Kidney capillary endothelial cell (primary cell): ENCODE measurements at places on chromosomes 16 and 17.

DNA sequence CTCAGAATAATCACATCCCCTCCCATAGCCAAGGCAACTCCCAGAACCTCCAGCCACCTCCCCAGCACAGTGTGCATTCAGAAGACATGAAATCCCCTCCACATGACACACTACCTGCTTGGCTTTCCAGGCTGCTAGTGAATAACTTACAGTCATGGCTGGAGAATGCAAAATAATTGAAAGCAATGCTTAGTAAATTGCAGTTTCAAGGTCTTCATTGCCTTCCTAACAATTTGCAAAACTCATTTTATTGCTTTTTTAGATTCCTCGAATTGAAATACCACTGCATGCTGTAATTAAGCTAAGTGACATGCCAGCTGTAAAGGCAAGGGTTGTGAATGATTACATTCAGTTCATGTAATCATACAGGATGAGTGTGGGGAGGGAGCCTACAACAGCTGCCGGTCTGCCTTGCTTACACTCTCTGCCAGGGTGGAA is 29.0 kb upstream of the HOXB13 start:
- no peak for DNase-seq

DNA sequence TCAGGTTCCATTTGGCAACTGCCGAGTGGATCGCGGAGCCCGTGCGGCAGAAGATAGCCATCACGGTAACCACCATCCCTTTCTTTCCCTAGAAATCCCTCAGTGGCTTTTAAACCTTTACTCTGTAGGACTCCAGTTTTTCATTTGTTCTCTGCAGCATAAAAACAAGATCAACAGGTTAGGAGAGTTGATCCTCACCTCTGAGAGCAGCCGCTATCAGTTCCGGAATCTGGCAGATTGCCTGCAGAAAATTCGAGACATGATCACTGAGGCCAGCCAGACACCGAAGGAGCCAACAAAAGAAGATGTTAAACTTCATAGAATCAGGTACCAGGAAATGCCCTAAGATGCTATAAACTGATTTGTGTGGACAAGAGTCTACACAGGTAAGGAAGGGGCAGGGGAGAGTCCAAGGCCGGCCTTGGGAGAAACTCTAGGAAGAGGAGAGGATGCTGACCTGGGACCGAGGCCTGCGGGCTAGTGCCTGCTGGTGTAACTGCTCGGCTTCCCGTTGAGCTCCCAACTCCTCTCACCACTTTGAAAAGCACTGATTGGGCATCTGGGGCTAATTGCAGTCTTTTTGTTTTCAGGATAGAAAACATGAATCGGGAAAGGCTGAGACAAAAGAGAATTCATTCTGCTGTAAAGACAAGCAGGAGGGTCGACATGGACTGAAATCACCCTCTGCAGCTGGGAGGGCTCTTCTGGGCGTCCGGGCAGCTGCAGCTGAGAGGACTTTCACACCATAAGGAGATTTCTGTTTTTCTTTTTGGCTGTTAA is 8.1 kb downstream of the MRPL58 start:
- no peak for DNase-seq

DNA sequence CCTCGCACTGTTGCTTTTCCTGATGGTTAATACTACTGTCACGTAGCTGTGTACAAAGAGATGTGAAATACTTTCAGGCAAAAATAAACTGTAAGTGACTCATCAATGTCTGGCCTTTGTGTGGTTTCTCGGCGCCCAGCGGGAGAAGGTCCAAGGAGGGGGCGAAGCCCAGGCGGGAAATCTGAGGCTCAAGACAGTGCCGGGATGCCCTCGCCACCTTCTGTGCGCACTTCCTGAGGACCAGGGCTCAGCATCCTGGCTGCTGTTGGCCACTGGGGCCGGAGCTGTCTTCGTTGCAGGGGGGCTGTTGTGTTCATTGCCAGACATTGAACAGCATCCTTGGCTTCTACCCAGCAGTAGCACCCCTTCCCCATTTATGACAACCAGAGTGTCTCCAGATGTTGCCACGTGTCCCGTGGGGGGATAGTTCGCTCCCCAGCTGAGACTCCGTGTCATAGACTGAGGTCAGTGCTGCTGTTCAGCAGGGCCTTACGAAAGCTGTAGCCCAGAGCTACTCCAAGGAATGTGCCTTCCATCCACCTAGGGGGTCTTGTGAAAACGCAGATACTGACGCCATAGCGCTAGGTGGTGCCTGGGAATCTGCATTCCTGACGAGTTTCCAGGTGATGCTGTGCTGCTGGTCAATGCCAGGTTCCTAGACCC is 67.3 kb upstream of the PLCG2 start:
- DNase-seq, result peak; percentile 93

- DNase-seq, result no peak
These were observed 41.3 kb downstream of the BEAN1 start for GRCh38 chr16:66468321-66468965.

DNA sequence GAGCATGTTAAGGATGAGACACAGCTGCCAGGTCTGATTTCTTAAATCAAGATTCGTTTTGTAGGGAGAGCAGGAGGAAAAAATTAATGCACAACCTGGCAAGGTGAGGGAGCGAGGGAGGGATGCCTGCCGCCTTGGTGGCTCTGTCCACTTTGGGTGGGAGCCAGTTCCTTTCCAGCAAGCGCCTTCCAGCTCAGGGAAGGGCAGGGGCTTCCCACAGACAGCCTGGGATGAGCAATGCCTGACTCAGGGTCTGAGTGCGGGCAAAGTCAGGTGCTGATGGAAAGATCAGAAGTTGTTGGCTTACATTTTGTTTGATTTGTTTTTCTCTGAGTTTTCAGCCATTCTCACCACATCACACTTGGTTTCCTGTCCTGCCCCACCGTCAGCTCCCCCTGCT is 220.7 kb downstream of the ENGASE start:
- no peak for DNase-seq

DNA sequence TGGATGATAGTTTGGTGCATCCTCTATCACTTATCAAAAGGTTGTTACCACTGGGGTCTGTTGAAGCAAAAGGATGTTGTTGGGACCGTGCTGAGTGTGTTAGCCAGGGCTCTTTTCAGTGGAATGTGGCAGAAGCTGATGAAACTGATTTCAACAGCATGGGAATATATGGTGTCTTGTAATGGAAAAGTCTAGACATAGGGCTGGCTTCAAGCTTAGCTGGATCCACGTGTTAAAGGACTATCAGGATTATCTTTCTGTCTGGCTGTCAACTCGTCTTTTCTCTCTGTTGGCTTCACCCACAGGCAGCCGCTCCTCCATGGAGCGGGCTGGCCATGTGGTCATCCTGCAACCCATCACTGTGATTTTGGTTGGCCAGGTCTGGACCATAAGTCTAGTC is 8.7 kb downstream of the SNX29 start:
- no peak for DNase-seq

GRCh38 chr16:52537516-52537915 is 9.4 kb downstream of the TOX3 start:
- DNase-seq, result no peak

DNA sequence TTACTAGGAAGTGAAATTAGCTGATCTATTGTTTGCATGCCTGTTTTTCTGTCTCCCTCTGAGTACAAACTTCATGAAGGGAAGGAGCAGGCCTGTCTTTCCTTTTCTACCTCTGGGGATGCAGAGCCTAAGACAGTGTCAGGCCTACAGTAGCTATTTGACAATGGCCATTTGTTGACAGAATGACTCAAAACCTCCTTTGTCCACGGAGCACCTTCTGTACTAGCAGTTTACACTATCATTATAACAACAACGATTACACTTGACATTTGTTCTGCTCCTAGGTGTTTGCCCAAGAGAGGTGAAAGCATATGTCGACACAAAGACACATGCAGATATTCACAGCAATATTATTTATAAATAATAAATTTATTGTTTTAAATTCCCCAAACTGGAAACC is 132.3 kb upstream of the IRX3 start:
- DNase-seq, result no peak

DNA sequence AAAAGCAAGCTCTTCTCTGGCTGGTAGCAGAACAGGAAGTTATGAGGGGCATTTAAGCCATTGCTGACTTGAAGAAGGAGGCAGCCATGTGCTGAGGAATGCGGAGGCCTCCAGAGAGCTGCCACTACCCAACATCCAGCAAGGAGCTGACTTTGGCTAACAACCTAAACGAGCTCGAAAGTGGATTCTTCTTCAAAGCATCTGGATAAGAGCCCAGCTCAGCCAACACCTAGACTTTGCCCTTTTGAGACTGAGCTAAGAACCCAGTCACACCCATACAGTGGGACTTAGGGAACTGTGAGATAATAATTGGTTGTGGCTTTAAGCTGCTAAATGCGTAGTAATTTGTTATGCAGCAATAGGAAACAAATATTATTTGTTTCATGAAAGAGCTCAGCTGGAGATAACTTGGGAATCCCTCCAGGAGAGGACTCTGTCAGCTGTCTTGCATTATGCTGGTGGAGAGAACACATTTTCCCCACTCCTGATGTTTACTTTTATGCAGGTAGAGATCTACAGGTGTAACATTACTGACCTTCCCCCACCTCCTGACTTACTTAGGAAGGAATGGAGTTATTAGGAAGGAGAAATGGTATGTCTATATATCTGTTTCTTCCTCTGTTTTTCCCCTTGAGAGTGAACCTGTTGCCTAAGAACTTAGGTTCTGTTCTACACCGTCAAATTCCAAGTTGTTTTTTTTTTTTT is 52.7 kb upstream of the ZNF629 start:
- no peak for DNase-seq
